Regular cardiac myocyte (primary cell): ENCODE measurements at places on chromosomes 12 and 14. TPM values are rescaled to one million over a fixed set of nuclear protein-coding genes. Genes with fewer than 3 reads are reported as not detected.

Gene NRIP2
- total RNA-seq: under 0.01 and 0.28 TPM in 2 replicates

Gene TMCC3
- 0.19 and 1.1 TPM in 2 replicates for total RNA-seq

Gene PRH2
- total RNA-seq: 0.19 TPM in 1 of 2 replicates, not detected in the other

Gene JPH4
- not detected in 2 replicates for total RNA-seq

Gene POTEG
- not detected in 2 replicates for total RNA-seq

Gene VSX2
- total RNA-seq: not detected in 2 replicates

Gene CRADD
- total RNA-seq: 15.1 and 22.6 TPM in 2 replicates

Gene CEBPE
- not detected in 2 replicates for total RNA-seq

Gene DEPDC4
- total RNA-seq: 1.7 and 3.4 TPM in 2 replicates

Gene SIRT4
- 0.96 and 2.8 TPM in 2 replicates for total RNA-seq

Gene LPAR5
- total RNA-seq: not detected in 2 replicates

Gene SHMT2
- 174 and 252 TPM in 2 replicates for total RNA-seq

Gene KRT85
- not detected in 2 replicates for total RNA-seq
